ENCODE measurements at places on chromosomes 4 and X.

- DNase-seq, result no peak
Measured at GRCh38 chrX:10160211-10160610, 3.4 kb downstream of the CLCN4 start.

DNA sequence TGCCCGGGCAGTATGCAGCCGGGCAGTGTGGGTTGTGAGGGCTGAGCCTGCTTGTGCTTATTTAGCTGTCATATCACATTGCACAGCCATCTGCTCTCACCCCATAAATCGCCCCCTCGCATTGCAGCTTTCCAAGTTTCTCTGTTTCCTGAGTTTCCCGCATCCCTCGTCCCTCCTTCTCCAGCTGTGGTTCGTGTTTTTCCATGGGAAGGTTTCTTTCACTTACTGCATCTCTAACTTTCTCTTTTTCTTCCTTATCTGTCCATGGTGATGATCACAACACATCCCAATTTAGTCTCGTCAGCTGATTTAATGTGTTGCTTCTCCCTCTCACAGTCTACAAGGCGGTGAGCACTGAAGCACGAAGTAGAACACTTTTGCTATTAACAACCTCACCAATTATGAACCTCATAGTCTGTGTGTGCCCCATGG lies 118.1 kb downstream of the ENPP6 start:
- no peak for DNase-seq

DNA sequence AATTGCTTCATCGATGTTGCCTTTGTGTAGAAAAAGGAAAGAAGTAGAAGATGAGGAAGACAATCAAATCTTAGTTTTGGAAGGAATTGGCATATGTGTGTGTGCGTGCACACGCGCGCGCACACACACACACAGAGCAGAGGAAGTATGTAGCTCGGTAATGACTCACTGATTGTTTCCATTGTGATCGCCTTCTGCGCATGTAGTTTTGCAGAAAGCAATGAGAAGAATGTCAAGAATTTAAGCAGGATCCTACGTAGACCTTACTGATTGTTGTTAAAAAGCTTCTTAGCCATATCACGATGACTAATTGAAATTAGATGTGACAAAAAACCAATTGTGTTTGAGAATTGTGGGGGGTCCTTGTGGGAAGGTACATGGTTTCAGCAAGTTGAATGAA lies 12.8 kb upstream of the LIMCH1 start:
- DNase-seq, result no peak

DNA sequence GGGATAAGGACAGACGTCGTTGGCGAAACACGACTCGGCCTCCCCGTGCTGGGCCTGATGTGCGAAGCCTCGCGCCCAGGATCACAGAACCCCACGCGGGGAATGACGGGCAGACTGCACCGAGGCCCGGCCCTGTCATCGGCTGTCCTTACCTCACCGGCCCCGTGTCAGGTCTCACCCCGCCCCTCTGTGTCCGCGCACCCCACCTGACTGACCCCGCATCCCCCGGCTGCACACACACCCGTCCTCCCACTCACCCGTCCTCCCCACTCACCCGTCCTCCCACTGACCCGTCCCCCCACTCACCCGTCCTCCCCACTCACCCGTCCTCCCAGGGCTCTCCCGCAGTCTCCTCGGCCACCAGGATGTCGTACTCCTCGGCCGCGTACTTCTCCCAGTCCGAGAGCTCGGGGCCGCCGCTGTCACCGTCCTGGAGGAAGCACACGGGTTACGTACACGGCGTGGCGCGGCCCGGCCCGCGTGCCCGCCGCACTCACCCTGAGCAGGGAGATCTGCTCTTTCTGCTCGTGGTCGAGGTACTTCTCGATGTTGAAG lies 19.8 kb upstream of the GTPBP6 start:
- DNase-seq, result no peak

GRCh38 chr4:181966104-181966551 lies 277.1 kb upstream of the TENM3 start:
- peak; percentile 35 for DNase-seq
